ENCODE measurements at places on chromosomes 12 and 14.
A peak's percentile ranks its signal among the peaks of the same experiment; 100 is the strongest.

DNA sequence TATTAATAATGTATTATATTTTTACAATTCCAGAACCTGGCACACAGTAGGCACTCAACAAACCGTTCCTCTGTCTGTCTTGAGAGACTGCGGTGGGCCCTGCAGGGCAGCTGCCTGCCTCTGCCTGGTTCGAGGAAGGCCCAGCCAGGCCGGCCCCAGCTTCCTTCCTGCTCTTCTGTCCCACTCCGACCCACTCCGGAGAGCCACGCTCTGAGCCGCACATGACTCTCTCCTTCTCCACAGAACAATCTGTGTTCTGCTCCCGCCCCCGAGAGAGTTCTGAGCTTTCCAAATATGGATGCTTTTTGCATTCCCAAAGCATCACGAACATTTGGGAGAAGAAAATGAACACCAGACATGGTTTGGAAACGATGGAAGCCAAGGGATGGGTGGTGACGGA lies 57.3 kb downstream of the TTC7B start:
- DNase-seq, result no peak

DNA sequence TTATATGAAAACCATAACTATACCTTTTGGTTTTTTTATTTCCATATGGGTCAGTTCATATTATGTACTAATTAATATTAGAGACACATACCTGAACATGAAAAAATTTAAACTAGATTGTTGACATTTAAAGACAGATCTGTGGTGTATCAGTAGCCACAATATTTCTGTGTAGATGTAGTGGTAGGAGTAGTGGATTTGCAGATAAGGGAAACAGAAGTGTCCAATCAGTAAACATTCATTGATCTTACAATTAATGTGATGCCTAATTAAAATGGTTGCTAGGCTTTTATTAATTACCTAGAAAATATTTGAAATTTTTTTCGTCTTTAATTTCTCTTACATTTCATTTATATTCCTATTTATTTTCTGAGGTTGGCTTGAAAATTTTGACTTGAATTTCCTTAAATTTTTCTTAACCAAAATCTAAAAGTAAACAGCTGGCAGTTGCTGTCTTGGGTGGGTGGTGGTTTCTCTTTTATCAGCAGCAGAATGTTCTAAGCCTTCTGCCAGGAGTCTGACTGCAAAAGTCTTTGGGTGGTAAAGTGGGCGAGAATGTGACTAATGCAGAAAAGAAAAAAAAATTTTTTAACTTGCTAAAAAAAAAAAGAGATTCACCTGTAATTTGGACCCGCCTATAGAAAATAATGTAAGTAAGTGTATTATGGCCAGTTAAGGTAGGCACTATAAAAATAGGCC lies 2.4 kb downstream of the FGFR1OP2 start:
- no peak for DNase-seq

DNA sequence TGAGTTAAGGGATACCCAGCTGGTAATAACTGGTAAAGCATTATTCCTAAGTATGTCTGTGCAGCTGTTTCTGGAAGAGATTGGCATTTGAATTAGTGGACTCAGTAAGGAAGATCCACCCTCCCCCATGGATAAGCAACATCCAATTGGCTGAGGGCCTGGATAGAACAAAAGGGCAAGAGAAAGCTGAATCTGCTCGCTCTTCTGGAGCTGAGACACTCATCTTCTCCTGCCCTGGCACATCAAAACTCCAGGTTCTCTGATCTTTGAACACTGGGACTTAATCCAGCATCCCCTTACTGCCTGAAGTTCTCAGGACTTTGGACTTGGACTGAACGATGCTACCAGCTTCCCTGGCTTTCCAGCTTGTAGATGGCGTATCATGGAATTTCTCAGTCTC lies 63.1 kb upstream of the CNOT2 start:
- DNase-seq, result no peak

GRCh38 chr12:26120561-26121274 lies 4.1 kb downstream of the BHLHE41 start:
- no peak for DNase-seq

DNA sequence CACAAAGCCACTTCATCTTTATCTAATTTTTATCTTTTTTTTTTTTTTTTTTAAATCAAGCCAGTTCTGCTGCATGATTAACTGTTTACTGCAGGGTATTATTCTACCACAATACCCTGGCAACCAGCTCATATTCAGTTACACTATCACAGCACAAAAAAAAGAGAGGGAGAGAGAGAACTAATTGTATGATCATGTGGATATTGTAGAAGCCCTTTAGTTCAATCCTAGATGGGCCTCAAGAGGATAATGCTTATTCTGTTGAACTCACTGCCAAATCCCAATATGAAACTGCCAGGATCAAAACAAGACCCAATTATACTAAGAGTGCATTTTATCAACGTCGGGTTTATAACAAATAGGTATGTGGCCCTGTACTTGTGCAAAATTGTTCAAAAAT lies 51.5 kb downstream of the MED13L start:
- DNase-seq, result no peak

DNA sequence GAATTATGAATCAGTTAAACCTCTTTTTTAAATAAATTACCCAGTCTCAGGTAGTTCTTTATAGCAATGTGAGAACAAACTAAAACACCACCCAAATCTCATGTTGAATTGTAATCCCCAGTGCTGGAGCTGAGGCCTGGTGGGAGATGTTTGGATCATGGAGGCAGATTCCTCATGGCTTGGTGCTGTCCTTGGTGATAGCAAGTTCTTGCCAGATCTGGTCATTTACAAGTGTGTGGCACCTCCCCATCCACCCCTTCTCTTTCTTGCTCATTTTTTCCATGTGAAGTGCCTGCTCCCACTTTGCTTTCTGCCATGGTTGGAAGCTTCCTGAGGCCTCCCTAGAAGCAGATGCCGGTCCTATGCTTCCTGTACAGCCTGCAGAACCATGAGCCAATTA lies 102.1 kb upstream of the ANO4 start:
- DNase-seq, result no peak

DNA sequence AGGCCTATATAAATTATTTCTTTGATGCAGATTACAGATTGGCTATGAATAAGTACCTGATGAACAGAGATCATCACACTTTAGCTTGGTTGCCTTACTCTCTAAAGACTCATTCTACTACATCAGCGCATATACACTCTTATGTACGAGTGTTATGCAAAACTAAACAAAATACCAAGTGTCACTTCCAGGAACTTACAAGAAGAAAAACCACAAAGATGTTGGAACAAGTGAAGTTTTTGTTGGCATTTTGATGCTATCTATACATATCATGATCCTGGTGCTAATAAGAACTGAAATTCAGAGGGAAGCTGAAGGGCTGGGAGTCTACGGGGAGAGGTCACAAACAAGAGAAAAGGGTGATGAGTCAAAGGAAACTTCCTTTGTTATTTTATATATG lies 47.9 kb upstream of the CERS5 start:
- DNase-seq, result no peak

DNA sequence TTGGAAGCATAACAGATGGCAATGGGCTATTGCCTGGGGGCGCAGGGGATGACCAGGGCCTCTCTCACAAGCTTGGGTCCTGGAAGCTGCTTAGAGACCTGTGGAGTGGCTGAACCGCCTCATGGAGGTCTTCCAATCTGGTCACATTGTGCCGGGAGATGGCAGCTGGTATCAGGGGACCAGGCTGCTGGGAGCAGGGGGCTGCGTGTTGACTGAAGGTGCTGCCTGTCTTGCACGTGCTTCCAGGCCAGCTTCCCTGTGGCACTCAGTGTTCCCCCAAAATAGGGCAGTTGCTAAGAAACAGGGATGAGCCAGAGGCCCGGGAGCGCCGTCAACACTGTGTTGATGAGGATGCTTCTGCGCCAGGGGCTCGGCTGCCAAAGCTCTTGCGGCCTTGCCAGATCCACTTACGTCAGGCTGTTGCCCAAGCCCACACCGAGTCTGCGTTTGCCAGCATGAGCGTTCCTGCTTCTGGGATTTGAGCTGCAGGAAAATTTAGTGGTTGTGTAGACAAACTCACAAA lies 39.8 kb downstream of the ELK3 start:
- peak; percentile 55 for DNase-seq

- DNase-seq, result no peak
Observed at GRCh38 chr12:51181558-51181957, 8.6 kb upstream of the TFCP2 start.
